Brain microvascular endothelial cell (primary cell): ENCODE measurements at places on chromosomes 4 and X.
A peak's percentile ranks its signal among the peaks of the same experiment; 100 is the strongest.

DNA sequence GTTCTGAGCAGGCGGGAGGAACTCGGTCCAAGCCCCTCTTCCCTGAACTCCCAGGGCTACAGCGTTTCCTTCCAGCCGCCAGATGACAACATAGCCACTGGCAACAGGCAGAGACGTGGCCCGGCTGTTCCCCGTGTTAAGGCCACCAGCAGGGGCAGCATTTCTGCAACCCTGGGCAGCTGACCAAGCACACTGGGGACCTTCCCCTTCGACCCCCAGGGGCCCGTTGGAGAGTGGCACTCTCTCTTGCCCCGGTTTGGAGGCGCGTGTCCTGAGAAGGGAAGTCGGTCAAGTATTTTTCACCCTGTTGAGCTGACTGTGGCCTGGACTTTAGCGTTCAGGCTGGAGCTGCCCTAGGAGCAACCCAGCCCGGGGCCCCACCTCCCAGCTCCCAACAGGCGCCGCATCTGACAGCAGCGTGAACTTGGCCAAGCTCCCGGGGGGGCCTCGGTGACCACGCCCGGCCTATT, 37.6 kb downstream of the ZBTB49 start:
- peak; percentile 11 for DNase-seq

- DNase-seq, result peak; percentile 16
Observed at GRCh38 chr4:31370866-31371465, 650.8 kb downstream of the PCDH7 start.

GRCh38 chr4:40405193-40405592, 70.1 kb downstream of the CHRNA9 start:
- DNase-seq, result no peak

DNA sequence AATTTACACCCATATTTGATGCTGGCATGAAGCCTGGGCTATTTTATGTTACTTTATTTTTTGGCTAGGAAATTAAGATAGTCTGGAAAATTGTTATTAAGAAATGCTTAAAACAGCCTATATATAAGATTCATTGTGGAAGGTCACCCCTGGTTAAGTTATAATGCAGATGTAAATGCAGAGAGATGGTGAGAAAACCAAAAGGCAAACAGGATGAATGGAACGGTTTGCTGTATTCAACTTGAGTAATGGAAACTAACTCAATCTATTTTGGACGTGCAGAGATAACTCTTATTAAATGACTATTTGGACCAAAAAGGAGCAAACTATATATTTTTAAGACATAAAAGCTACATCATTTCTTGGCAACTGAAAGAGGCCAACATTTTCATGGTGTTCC, 446.3 kb upstream of the FRG1 start:
- no peak for DNase-seq

- no peak for DNase-seq
Observed at GRCh38 chrX:7158468-7158990, 10.6 kb upstream of the PUDP start.

GRCh38 chr4:133618963-133619362, 469.9 kb downstream of the PCDH10 start:
- no peak for DNase-seq
